Hindlimb muscle (tissue), 1 donor: ENCODE measurements at places on chromosomes 3 and 15. TPM values are rescaled to one million over a fixed set of nuclear protein-coding genes. Genes with fewer than 3 reads are reported as not detected.

The HYKK gene
- polyA plus RNA-seq = 2.3 TPM

The P2RY1 gene
- 4.1 TPM for polyA plus RNA-seq

DNA sequence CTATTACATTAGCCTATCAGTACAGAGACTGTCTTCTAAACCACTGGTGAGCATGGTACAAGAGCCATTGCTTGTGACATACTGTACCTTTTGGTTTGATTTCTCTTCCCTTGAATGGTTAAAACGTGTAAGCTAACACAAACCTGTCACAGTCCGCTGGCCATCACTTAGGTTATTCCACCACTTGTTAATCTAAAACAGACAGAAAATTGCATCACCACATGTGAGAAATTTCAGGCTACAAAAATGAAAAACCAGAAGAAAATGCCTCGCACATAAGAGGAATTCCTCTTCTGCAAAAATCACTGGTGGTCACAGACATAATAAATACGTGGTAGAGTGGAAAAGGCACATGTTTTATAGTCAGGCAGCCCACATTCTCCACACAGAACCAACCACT is 22.1 kb downstream of the PARL start:
- DNase-seq = no peak

The DRD3 gene
- not detected for polyA plus RNA-seq

- DNase-seq = no peak
Measured at GRCh38 chr15:40598126-40598525, 4.1 kb downstream of the KNL1 start.

DNA sequence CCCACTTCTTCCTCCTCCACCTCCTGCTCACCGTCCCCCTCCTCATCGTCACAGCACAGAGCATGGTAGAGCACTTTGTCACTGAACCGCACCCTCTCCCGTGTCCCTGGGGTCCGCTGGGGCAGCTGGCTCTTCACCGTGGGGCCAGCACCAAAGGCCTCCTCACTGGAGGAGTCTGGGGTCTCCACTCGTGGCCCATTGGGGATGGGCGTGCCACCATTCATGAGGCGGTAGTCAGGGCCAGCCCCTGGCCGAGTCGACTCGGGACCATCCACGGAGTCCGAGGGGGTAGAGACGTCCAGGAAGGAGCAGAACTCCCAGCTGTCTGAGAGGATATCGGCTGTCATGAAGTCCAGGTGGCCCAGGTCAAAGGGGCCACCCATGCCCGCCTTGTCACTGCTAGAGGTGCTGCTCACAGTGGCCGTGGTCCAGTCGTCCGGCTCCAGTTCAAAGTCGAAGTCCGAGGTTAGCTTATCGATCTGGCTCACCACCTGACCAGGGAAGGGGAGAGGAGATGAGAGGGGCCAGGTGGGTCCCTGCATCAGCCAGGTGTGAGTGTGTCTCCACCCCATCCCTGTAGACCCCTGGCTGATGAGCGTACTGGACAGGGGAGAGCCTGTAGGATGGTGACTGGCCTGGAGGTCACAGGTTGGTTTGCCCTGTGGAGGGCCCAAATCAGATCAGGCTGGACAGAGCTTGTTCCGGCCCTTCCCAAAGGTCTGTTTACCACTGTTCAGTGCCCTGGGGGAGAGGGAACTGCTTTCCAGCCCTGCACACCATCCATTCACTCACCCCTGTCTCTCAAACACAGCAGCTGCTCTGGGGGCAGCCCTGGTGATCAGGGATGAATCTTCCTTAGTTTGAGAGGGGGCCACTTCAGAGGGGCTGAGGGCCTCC is 12.8 kb downstream of the INSYN1 start:
- DNase-seq = no peak

The PRICKLE2 gene
- 11.0 TPM for polyA plus RNA-seq

DNA sequence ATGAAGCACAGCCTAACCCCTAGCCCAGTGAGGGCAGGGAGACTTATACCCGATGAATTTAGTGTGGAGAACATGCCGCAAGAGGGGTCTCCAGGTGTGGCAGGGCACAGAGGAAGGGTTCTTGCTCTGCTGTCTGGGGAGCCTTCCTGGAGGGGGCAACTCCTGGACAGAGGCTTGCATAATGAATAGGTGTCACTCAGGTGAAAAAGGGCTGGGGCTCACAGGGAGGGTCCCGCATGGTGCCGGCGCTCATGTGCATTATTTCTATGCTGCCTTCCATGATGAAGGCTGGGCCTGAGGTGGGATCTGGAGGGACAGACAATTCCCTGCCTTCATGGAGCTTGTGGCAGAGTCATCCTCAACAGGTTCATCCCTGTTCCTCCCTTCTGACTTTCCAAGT is 51.5 kb downstream of the ITGA11 start:
- no peak for DNase-seq
